ENCODE measurements at places on chromosomes 2 and 18.

- no peak for DNase-seq
Observed at GRCh38 chr18:39675906-39676305, 2110.3 kb upstream of the CELF4 start.

DNA sequence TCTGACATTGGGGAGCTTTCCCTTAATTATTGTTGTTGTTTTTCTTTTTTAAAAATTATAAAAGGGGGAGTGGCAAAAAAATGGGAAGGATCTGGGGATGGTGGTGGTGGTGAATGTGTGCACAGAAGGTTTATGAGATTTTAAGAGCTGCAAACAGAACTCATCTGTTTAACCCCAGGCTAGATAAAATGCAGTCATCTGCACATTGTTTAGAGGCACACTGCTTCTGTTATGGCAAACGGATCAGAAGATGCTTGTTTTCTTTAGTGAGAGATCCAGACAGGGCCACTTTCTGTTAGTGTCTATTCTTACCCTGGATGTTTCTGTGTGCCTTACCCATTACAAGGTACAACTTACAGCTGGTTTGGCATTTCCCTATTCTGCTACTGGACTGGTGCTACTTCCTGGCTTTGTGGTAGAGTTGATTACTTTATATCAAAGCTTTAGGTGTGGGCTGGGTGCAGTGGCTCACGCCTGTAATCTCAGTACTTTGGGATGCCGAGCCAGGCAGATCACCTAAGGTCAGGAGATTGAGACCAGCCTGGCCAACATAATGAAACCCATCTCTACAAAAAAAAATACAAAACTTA lies 68.2 kb upstream of the NRP2 start:
- no peak for DNase-seq

DNA sequence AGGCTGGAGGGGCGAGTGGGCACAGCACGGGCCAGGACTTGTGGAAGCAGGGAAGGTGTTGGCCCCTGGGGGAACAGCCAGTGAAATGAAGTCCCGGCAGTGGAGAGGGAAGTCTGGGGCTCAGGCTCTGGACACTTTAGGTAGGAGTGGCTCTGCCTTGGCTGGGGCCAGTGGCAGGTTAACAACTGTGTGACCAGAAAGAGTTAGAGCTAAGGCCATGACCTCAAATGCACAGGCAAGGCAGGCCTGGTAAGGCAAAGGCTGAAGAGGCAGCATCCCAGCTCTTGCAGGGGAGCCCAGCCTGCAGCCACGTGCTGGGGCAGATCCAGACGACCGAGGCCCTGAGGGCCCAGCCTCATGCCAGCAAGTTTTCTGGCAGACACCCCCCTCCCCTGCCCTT lies 21.5 kb downstream of the PCARE start:
- no peak for DNase-seq

GRCh38 chr2:174593041-174593440 lies 4.6 kb downstream of the WIPF1 start:
- DNase-seq, result no peak

DNA sequence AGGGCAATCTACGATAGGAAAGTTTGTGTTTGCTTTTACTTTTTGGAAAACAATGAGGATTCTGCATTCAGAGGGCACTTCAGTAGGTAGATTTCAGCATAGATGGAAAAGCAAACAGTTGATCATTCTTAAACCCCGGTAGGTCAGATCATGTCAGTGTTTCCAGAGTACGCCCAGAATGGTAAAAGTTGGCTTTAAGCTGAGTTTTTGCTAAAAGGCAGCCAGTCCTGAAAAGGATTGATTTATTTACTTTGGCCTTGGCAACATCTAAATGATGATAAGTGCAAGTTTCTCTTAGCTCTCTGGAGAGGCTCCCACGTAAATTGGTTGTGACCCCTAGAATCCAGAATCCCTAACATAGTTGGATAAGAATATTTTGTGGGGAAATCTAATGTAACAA lies 168.0 kb downstream of the DIS3L2 start:
- no peak for DNase-seq

DNA sequence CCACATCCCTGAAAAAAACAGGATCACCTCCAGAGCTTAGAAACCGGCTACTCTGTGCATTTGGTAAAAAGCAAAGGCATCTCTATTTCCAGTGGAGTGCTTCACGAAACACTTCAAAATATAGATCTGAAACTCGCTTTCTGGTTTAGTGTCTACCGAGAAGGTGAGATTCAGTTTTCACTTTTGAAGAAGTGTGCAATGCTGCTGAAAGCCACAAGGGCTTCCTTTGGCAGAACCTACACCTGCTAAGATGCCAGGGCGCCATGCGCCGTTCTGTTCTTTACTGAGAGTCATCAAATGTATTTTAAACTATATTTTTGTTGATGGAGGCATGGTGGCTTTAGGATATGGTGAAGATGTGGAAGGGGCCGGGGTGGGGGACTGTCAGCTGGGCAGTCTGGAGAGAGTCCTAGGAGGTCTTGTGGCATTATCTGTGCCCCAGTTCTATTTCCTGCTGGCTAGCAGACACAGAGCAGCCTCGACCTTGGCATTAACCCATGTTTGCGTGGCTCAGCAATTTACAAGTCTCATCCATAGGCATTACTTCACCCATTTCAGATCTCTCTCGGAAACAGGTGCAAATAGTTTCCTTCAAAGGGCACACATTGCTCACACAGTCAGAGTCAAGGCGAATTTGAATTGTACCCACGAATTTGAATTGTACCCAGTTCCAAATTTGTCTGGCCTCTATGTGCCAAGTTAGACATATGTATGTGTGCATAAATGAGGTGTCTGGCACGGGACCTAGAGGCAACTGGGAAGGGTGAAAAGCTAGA lies 46.7 kb upstream of the KCNF1 start:
- no peak for DNase-seq

GRCh38 chr2:132477962-132478361 lies 61.4 kb downstream of the GPR39 start:
- DNase-seq, result no peak

DNA sequence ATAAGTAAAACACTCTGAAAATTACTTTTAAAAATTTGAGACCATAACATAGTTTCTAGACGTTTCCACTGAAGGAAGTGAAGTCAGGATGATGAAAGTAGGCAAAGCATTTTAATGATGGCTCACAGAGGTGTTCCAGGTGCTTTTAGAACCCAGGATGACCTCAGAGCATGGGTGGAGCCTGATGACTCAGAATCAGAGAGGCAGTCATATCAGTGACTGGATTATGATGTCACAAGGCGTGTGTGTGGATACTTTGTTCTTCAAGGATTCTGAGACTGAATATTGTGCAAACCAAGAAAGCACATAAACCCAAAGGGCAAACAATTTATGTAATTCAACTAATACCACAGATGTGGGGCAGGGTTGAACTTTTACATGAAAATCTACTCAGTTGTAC lies 208.0 kb upstream of the FBXO11 start:
- peak; percentile 51 for DNase-seq

- no peak for DNase-seq
Observed at GRCh38 chr2:224817676-224818075, 101.5 kb upstream of the CCDC195 start.

- DNase-seq, result no peak
Observed at GRCh38 chr2:171512683-171513195, 9.5 kb upstream of the CYBRD1 start.

DNA sequence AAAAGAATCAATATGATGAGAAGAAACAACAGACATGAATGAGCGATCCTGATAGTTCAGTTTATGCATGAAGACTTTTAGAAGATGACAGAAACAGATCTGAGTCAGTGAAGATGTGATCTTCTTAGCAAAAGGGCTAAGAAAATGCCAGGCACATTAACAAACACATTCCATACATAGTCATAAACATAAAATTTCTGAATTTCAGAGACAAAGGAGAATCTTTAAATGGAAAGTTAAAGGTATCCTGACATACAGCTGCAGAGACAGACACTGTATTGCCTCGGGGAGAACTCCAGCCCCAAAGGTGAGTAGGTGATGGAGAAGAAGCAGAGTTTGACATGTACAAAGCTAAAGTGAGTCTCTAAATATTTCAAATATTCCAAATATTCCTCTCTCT lies 40.6 kb upstream of the FN1 start:
- no peak for DNase-seq

DNA sequence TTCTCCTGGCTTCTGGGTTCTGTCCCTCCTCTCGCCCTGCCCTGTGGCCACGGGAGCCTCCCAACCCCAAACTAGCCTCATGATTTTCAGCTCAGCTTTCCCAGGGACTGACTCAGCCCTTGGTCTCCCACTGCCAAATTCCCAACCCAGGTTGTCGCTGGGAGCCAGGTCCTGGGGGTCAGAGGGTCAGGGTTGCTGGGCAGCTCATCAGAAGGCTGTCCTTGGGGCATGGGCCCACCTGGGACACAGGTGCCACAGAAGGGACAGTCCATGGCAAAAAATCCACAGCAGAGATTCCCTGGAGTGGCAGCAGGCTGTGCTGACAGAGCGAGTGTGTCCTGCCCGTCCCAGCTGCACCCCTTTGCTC lies 180.4 kb downstream of the TWIST2 start:
- DNase-seq, result no peak

DNA sequence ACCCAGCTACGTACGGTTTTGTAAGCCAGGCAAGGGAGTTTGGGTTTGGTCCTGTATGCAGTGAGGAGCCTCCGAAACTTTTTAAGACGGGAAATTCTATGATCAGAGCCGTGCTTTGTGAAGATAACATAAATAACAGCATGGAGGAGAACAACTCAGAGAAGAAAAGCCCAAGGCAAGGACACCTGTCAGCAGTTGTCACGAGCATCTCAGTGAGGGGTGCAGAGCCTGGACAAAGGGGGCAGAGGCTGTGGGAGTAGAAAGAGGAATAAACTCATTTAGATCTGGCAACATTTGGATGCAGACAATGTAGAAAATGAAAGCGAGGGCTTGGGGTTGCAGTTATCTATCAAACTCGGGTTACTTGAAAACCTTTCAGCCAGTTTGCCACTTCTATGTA lies 64.5 kb downstream of the CAVIN2 start:
- no peak for DNase-seq

DNA sequence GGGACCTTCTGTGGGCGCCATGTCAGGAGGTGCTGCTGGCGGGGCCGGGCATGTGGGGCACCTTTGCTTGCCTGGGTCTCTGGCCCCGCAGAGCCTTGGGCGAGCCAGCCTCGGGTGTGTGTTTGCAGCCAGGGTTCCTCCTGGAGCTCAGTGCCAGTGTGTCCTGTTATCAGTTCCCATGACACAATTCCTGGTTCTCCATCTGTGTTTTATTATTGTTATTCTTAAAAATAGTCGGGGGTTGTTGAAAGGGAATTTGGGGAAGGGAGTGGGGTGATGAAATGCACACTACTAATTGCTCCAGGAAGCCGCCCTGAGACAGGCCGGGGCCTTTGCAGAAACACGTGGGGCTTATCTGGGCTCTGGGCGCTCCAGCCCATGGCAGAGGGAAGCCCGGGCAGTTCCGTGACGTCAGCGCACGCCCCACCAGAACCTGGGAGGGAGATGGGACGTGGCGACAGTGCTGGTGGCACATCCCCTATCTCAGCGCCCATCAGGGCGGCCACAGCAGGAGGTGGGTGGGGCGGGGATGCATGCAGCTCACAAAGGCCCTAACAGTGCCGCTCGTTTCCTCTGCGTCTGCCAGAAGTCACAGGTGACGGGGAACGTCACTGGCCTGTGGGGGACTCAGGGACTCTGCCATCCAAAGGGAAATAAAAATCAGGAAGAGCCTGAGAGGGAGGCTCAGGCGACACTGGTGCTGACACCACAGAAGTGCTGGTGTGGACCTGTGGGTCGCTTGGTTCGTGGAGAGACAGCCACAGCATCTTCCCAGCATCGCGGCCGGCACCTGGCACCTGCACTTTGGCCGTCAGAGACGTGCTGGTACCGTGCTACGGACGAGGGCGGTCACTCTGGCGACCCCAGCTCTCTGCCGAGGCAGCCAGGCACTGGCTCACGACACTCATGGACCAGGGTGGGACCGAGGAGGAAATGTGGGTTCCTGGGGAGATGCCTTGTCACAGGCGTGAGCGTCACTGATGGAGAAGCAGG lies 131.0 kb downstream of the NFATC1 start:
- no peak for DNase-seq

GRCh38 chr18:4208366-4208765 lies 246.7 kb downstream of the DLGAP1 start:
- no peak for DNase-seq

- no peak for DNase-seq
Observed at GRCh38 chr18:22182884-22183697, 13.7 kb downstream of the GATA6 start.

- no peak for DNase-seq
Observed at GRCh38 chr2:231361701-231362554, 33.6 kb upstream of the B3GNT7 start.

GRCh38 chr2:223418131-223418530 lies 184.0 kb downstream of the SCG2 start:
- DNase-seq, result no peak
